ENCODE measurements at places on chromosomes 6 and 20.

DNA sequence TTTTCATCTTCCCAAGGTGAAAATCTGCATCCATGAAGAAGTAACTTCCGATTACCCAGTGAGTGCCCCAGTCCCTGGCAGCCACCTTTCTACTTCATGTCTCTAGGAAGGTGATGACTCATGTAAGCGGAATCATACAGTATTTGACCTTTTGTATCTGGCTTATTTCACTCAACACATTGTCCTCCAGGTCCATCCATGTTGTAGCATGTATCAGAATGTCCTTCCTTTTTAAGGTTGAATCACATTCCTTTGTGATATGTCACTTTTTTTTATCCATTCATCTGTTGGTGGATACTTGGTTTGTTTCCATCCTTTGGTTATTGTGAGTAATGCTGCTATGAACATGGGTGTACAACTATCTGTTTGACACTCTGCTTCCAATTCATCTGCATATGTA is 176.3 kb upstream of the CDYL start:
- no peak for DNase-seq

GRCh38 chr6:134379599-134379998 is 61.7 kb upstream of the SGK1 start:
- no peak for DNase-seq

DNA sequence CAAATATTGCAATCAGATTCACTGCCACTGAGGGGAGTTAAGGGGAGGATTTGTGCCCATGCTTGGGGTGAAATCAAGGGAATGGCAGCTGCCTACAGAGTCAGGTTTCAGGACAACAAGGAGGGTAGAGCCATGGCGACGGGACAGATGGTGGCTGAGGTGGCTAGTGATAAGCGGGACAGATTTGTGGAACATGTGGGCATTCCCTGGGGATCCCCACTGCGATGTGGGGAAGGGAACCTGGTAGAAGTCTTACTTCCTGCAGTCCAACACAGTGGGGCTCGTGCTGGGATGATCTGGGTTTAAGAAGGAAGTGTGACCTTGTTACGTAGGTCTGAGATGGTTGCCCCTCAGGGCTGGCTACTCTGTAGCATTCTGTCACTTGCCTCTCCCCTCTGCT is 292.0 kb upstream of the JARID2 start:
- no peak for DNase-seq

DNA sequence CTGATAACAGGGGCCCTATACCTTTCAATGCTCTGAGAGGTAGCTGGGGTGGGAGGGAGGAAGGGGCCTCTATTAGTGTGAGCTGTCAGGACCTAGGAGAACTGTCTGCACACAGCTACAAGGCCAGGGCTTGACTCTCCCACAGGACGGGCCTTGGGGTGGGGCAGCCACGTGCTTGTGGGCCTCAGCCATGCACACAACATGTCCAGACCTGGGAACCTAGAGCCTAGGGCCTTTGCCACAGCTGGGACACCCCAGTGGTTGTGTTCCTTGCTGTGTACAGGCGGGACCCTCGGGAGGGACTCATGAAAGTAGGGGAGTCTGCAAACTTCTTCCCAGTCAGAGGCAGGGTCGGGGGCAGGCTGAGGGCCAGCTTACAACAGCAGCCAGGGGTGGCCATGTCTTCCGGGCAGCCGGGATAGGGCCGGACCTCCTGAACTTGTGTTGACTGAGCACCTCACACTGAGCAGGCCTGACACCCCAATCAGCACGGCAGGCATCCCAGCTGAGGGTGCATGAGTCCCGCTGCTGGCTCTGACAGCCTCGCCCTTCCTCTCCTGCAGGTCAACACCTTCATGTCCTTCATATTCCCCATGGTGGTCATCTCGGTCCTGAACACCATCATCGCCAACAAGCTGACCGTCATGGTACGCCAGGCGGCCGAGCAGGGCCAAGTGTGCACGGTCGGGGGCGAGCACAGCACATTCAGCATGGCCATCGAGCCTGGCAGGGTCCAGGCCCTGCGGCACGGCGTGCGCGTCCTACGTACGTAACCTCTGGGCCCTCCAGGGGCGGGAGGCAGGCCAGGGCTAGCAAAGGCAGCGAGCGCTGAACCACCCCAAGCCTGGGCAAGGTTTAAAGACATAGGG is 41.9 kb upstream of the MRGBP start:
- DNase-seq = no peak

DNA sequence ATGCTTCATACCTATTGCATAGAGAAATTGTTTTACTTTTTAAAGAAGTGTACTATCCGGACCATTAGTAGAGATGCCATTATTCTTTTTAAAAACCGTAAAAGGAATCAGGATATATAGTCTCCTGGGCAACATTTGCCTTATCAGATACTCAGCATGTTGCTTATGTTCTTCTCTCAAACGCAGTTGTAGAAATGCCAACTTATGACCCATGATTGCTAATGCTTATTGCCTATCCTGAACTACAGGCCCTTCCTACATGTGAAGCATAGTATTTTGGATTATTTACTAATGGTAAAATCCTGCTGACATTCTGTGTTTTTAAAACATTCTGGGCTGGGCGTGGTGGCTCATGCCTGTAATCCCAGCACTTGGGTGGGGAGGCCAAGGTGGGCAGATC is 99.5 kb downstream of the FOXO3 start:
- DNase-seq = no peak

GRCh38 chr20:8367689-8368088 is 235.6 kb downstream of the PLCB1 start:
- no peak for DNase-seq

- no peak for DNase-seq
These were observed 26.7 kb downstream of the TRERF1 start for GRCh38 chr6:42424906-42425474.

GRCh38 chr6:28634411-28634760 is 108.7 kb downstream of the GPX5 start:
- no peak for DNase-seq

GRCh38 chr6:6795393-6795792 is 206.9 kb downstream of the LY86 start:
- DNase-seq = no peak

DNA sequence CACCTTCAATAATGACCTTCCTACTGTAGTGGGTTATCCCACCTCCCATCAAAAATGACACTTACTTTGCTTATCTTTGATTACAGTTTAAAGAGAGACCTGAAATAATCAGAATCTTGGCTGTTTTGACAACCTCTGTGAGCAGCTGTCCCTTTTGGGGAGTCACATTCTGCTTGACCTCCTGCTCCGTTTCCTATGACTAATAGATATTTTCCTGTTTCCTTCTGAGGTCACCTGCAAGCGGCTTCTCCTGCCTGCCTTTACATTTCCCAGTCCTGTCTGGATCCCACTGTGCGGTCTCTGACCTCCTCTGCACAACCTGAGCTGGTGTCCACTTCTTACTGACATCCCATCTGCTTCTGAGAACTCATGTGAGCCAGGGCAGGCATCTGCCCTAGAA is 54.2 kb downstream of the TRAM2 start:
- DNase-seq = no peak
